ENCODE measurements at places on chromosomes 7 and 10.
A peak's percentile ranks its signal among the peaks of the same experiment; 100 is the strongest.

GRCh38 chr10:120765226-120765803, 85.8 kb upstream of the WDR11 start:
- no peak for DNase-seq

DNA sequence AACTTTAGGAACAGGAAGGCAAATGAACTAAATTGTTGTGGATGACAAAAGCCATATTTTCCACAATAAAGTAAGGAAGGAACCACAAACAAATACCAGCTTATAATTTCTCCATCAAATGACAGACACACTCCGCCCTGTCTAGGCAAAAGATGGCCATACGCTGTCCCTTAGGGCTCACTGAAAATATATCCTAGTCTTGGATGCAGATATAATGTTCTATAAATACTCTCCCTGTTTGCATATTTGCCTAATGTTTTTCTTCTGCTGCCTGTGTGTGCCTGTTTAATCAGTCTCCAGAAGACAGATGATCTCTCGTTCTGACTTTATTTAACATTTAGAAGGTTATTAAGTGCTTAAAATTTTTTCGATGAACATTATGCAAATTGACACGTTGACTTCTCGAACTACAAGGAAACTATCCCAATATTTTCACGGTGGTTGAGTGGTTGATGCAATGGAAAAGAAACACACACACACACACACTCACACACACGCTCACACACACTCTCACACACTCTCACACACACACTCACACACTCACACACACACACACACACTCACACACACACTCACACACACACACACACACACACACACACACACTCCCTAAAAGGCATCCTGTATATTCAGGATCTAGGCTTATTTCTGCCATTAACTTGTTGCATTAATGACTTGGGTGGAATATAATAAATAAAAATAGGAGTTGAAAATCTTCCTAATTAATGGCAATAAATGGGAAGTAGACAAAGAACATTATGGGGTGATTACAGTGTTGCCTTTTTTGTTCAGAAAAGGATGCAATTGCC, 297.1 kb downstream of the PRPF18 start:
- no peak for DNase-seq

DNA sequence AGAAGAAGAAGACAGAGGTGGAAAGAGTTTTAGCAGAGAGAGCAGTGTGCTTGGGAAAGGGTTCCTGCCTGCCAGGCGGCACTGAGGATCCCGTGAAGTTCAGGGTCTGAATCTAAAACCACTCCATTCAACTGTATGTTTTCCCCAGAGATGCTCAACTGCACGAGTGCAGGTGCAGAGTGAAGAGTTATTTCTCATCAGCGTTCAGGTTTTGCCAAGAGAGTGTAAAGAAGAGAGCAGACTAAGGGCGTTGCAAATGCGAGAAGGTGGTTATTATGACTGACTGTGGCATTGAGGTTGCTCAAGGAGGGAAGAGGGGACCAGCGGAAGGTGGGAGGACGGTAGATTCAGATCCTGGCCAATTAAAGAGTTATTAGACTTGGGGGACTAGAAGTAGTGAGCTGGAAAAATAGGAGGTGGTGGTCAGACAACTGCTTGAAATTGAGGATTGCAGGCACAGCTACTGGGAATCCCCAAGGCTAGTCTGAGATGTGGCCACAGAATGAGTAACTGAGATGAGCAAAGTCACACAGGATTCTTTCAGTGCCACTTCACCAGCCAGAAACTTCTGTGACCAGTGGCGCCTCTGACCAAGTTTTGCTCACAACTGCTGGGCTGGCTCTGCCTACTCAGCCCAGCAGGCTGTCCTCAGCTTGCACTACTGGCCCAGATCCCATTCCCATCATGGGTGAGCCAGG, 29.1 kb downstream of the STRA8 start:
- no peak for DNase-seq

- no peak for DNase-seq
Measured at GRCh38 chr10:109624939-109625338, 298.4 kb downstream of the XPNPEP1 start.

DNA sequence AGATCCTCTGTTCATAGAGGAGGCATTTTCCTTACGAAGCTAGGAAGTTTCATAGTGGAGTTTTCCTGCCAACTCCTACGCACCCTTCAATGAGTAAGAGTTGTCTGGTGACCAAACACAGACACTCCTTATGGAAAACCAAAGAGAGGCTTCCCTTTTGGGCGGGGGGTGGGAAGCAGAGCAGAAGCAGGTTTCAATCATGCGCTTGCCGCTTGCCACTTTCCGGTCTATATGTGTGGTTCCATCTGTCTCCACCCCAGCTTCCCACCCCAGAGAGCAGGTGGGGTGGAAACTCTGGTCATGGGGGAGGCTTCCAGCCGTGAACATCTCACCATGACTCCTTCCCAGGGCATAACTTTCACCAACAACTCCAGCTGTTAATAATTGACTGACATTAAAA, 68.8 kb upstream of the GRB10 start:
- DNase-seq = no peak

GRCh38 chr7:22633286-22633953, 93.6 kb upstream of the IL6 start:
- DNase-seq = no peak

DNA sequence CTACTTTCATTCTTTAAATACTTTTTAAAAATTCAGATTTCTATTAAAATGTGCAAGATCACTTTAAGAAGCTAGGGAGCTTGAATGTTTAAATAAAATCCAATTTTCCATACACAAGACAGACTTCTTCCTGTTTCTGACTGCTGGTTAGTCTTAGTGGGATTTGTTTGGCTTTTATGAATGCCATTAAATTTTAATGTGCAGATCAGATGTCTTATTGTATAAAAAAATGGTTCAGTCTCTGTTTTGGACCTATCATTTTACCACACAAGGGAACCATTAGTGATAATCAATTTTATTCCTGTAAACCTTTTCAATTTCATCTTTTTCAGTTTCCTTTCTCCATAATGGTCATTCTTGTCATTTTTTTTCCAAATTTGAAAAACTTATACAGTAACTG, 63.2 kb downstream of the VCL start:
- DNase-seq = no peak

DNA sequence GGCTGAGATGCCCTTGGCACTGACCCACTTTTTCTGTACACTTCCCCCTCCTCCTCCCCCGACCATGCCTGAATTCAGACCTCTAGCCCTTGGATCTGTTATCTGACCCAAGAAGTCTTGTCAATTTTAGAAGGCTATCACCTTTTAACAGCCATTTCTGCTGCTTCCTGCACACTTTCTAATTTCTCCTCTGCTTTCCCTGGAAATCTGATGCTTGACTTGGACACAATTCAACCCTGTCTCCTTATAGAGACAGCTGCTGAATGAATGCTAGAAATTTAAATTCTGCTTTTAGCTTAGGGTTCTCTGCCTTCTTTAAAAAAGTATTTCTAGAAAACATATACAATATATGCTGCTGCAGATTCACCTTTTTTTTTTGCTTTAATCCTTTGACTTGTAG, 417.9 kb upstream of the KLF6 start:
- DNase-seq = no peak

GRCh38 chr10:97277551-97277950, 14.9 kb downstream of the ARHGAP19 start:
- no peak for DNase-seq

- no peak for DNase-seq
Measured at GRCh38 chr7:133255486-133255885, 2.6 kb downstream of the EXOC4 start.

- no peak for DNase-seq
Measured at GRCh38 chr10:17250736-17251135, 22.7 kb downstream of the VIM start.

DNA sequence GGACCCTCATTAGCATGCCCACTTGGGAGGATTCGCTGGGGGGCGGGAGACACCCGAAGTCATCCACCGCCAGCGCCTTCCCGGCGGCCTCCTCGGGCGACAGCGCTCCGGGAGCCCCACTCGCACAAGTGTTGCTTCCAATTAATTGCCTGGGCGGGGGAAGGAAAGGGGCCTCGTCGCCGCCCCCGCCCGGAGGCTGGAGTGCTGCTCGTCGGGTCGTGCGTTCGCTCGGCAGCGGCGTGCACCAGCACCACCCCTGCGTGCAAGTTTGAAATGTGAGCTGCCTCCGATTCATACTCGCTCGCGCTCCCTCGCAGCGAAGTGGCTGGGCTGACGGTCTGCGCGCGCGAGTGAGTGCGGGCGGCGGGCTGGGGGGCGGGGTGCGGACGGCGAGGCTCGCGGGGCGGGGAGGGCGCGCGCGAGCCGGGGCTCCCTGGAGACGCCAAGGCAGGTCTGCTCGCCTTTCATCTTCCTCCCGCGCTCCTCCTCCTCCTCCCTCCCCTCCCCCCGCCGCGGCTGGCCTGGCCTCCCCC, 104.6 kb upstream of the PPIF start:
- DNase-seq = peak; percentile 78

DNA sequence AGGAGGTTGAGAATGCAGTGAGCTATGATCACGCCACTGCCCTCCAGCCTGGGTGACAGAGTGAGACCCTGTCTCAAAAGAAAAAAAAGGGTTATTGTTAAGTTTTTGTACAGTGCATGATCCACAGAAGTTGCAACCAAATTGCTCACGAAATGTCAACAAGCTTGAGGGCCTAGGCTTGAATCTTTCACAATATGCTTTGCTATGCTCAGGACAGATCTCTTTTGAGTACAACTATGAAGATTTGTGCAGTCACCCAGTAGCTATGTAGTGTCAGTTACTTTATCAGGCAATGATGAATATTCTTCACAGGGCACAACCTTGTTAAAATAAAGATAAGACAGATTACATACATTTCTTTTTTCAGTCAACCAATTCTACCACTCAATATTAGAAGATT, 109.2 kb downstream of the PRTFDC1 start:
- no peak for DNase-seq

- DNase-seq = no peak
Measured at GRCh38 chr7:76008156-76008687, 13.8 kb upstream of the TMEM120A start.
